ENCODE measurements at places on chromosomes 7 and 10.

DNA sequence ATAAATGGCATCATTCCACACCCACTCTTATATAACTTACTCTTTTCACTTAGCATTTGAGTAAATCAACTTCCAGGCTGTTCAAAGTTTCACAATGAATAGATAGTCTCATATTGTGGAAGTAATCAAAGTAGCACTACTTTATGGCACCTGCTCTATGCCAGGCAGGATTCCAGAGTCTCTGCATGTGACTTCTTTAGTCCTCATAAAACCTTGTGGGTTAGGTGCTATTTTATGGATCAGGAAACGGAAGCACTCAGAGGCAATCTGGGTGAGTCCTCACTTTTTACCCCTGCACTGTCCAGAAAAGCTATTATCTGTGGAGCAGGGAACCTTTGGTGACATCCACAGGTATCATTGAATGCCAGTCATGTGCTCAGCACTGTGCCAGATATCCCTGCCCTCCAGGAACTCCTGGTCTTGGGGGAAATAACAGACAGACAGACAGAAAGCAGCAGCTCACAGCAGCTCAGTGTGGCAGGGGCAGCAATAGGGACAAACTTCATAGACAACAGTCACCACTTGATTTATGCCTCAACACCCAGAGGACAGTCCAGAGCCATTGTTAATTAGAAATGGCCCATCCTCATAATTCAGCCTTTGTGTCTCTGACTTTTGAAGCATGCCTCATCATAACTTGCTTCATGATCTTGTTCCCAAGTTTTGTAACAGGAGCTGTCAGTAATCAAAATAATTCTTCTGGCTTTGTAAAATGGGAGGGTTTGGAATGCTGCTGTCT, 160.6 kb downstream of the SEC23IP start:
- no peak for DNase-seq

GRCh38 chr10:3588346-3588745, 196.7 kb downstream of the KLF6 start:
- no peak for DNase-seq

- DNase-seq: no peak
Observed at GRCh38 chr7:90461219-90461618, 8.2 kb upstream of the PTTG1IP2 start.

DNA sequence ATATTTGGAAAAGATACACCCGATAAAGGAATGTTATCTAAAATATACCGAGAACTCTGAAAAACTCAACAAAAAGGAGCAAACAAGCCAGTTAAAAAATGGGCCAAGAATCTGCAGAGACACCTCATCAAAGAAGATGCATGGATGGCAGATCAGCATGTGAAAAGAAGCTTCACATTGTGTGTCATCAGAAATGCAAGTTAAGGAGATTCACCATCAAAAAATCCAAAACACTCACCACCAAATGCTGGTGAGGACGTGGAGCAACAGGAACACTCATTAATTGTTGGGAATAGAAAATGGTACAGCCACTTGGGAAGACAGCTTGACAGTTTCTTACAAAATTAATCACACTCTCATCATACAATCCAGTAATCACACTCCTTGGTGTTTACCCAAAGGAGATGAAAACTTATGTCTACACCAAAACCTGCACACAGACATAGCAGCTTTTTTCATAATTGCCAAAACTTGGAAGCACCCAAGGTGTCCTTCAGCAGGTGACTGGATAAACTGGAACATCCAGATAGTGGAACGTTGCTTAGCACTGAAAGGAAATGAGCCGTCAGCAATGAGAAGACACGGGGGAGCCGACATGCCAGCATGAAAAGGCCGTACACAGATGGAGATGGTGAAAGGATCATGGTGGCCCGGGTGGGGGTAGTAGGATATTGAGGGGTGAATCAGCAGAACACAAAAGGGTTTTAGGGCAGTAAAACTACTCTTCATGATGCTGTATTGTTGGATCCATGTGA, 27.9 kb upstream of the PWWP2B start:
- DNase-seq: no peak

DNA sequence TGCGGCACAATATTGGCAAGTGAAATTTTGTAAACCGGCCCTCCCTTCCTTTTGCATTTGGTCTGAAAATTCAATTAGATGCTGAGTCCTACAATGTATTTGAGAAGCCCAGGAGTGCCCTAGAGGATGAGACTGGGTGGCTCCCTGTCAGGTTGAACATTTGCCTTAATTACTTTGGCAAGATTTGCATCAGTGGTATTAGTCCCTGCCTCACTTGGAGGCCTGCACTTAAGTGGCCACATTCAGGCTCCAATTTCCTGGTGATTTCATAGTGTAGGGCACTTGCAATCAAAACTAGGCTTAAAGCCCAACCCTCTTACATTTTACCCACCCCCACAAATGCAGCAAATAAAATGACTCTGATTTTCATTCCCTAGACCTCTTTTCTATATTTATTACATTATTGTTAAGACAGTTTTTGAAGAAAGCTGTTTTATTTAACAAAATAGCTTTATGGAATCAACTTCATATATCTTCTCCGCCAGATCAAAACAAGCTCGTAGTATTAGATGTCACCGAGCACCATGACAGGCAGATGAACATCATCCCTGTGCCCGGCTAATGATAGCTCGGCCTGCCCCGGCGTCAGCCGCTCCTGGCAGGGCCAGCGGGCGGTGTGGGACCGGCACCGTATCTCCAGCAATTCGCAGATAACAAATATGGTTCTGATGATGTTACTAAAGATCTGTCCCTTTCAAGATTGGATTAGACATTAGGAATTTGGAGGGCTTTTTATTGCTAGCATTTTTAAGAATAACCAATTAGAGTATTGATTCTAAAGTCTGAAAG, 73.6 kb downstream of the EGFR start:
- DNase-seq: no peak

DNA sequence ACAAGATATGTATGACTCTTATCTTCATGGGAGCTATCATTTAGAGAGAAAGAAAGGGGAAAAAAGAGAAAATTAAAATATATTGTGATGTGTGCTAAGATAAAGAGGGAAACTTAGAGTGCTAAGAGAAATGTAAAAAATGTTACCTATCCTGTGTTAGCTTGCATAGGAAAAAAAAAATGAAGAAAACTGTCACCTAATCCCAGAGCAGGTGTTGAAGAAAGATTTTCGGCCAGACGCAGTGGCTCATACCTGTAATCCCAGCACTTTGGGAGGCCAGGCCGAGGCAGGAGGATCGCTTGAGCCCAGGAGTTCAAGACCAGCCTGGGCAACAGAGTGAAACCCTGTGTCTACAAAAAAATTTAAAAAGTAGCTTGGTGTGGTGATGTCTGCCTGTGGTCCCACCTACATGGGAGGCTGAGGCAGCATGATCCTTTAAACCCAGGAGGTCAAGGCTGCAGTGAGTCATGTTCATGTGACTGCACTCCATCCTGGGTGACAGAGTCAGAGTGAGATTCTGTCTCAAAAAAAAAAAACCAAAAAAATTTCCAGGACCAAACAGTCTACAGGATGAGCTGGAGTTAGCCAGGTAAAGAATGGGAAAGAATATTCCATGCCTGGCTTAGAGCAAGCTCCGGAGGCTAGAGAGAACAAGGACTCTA, 2.4 kb upstream of the MKLN1 start:
- no peak for DNase-seq

DNA sequence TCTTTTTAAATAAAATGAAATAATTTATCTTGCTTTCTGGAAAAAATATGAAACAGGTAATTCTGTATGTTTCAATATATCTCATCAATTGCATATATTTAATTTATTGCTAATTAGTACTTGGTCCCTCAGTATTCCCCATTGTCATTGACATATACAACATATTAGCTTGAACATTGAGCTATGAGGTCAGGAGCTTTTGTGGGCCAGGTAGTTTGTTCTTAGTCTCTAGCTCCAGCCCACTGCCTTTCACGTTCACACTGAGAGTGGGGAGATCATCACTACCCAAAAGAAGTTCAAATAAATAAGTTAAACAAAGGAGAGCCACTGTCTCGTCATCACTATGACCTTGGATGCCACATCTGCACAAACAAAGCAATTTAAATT, 54.7 kb upstream of the DKK1 start:
- DNase-seq: no peak

- DNase-seq: no peak
Observed at GRCh38 chr7:28224172-28224571, 43.6 kb upstream of the JAZF1 start.

GRCh38 chr7:37570145-37570544, 113.4 kb upstream of the GPR141 start:
- DNase-seq: no peak

DNA sequence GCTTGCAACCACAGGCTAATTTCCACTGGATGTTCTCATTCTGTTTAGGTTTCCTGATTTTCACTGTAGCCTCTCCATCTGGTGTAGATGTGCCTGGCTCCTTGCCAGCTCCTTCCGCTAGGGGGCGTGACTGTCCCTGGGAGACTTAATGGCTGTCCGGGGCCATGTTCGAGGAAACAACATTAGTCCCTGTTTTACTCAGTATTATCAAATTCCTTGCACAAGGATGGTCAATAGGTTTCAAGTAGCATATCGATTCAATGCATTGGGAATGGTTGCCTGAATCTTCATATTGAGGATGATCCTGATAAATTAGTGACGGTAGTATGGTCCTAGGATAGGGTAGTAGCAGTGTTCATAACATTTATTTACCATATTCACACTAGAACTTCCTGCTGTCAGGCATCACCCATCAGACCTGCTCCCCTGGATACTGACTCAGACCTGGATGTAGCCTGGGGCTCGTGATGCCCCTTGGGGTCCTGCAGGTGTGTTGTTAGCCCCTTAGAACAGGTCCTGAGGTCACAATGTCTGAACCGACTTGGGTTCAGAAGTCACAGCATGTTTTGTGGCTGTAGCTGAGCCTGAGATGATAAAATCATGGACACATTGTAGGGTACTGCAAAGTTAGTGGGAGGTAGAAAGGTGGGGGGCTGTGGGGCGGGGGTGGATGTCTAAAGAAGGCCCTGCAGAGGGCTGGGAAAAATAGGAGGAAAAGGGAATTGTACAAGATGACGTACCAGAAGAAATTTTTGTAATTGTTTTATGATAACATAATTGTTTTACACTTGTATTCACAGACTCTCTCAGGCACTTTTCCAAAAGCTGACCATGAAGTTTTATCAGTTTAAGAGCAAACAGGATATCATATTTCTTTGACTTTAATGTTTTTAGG, 8.9 kb upstream of the EXOC6 start:
- no peak for DNase-seq

- DNase-seq: no peak
Observed at GRCh38 chr7:9200626-9201025, 767.2 kb downstream of the NXPH1 start.

DNA sequence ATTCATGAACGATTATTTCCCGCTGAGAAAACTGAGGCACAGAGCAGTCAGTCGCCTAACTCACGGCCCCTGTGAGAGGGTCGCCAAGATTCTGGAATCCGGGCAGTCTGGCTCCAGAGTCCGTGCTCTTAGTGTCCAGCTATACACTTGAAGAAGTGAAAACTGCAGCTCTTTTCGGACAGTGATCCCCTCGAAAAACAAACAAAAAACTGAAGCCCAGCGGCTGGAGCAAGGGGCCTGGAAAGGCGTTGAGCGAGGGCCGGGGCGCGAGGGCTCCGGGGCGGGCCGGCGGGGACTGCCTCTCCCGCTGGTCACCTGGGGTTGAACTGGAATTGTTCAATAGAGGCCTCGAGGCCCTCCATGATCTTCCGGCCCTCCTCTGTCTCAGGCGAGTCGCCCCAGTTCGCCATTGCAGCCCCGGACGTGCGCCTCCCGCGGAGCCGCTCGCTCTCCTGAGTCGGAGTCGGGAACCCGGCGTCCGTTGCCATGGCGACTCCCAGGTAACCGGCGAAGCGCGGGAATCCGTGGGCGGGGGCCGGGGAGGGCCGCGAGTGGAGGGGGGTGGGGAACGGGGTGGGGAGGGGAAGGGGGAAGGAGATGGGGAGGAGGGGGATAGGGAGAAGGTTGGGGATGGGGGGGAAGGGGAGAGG, 881 bp downstream of the C10orf67 start:
- DNase-seq: peak; percentile 71

- no peak for DNase-seq
Observed at GRCh38 chr10:52220947-52221346, 93.1 kb upstream of the DKK1 start.

- peak; percentile 26 for DNase-seq
Observed at GRCh38 chr7:135620980-135621850, 41.1 kb upstream of the STMP1 start.

- no peak for DNase-seq
Observed at GRCh38 chr7:26046150-26046549, 105.8 kb upstream of the NFE2L3 start.

DNA sequence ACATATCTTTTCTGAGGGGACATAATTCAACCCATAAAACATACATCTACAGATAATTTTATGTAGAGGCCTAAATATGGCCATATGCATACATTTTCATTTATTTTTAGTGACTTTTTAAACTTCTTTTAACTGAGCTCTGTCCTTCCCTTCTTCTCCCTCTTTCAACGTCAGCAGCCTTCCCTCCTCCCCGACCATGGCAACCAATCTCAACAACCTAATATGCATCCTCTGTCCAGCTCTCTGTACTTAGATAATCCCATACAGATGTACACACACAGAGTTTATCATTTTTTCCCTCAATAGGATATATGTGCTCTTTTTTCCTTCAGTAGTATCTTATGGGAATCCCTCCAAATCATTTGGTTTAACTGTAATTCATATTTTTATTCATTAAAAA, 94.3 kb downstream of the CCDC71L start:
- no peak for DNase-seq

DNA sequence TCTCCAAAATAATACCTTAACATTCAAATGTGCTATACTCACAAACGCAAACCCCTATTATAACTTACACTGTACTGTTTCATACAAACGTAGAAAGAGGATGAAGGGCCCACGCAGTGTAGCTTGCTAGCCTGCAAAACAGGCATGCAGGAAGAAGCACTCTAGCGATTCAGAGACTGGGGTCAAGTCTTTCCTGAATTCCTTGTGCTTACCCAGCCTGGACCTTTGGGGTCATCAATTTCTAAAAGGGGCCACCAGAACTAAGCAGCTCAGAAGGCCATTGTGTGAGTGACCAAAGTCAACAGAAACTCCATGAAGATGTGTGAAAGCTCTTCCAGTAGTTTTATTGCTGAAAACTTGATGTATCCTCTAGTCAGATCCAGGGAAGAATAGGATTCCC, 111.9 kb downstream of the SVIL start:
- DNase-seq: no peak

DNA sequence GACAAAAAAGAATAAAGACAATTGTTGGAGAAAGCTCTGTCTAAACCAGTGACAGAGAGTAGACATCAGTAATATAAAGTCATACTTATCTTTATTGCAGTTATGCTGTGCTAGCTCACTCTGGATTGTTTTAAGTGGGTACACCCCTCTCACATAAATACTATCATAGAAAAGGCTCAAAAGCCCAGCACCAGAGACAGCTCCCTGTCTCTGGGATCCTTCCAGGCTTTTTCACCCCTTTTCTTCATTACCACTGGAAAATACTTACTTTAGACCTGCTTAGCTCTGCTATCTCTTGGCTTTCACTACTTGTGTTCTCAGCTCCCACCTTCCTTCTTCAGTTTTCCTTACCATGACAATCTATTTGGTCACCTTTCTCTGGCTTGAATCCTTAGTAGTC, 259.1 kb upstream of the MINDY3 start:
- no peak for DNase-seq

- DNase-seq: no peak
Observed at GRCh38 chr7:151658778-151659177, 139.1 kb upstream of the RHEB start.

- no peak for DNase-seq
Observed at GRCh38 chr10:131778385-131778784, 122.4 kb upstream of the PPP2R2D start.

GRCh38 chr10:6012121-6012905, 35.0 kb upstream of the IL15RA start:
- no peak for DNase-seq

Measured in PC-9 (cell line).